ENCODE measurements at places on chromosomes 13 and 19. TPM values are rescaled to one million over a fixed set of nuclear protein-coding genes. Genes with fewer than 3 reads are reported as not detected.

The CPT1C gene
- 11.8 TPM for total RNA-seq

The CKAP2 gene
- 6.1 TPM for total RNA-seq

The ATP8B3 gene
- total RNA-seq: 2.0 TPM

The LRRC8E gene
- total RNA-seq: not detected

The CYSLTR2 gene
- total RNA-seq: 0.86 TPM

The LIM2 gene
- not detected for total RNA-seq

The ZFP82 gene
- total RNA-seq: 6.3 TPM

The PROZ gene
- total RNA-seq: not detected

The BORA gene
- 2.2 TPM for total RNA-seq

The TMEM221 gene
- 0.46 TPM for total RNA-seq

DNA sequence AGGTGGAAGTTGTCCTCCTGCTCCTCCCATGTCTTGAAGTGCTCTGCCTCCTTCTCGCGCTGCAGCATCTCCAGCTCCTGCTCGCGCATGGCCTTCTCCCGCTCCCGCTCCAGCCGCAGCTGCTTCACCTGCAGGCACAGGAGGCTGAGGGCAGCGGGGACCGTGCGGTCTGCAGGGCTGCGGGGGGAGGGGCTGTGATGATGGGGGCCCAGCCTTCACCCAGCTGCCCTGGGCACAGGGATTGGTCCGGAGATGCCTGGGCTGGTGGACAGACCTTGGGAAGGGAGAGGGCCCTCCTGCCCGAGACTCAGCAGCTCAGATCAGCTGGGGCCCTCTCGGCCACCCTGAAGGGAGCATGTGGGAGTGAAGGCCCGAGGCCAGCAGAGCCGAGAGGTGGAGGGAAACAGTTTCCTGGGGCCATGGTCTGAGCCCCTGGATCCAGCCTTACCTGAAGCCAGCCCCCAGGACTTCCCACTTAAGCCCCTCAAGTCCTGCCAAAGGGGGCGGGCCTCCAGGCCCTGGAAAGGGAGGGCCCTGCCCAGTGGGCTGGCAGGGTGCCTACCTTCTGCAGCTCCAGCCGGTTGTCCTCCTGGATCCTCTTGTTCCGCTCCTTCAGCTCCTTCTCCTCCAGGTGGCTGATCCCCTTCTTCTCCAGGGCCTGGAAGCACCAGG, 6.3 kb downstream of the CACTIN start:
- DNase-seq: peak; percentile 77

DNA sequence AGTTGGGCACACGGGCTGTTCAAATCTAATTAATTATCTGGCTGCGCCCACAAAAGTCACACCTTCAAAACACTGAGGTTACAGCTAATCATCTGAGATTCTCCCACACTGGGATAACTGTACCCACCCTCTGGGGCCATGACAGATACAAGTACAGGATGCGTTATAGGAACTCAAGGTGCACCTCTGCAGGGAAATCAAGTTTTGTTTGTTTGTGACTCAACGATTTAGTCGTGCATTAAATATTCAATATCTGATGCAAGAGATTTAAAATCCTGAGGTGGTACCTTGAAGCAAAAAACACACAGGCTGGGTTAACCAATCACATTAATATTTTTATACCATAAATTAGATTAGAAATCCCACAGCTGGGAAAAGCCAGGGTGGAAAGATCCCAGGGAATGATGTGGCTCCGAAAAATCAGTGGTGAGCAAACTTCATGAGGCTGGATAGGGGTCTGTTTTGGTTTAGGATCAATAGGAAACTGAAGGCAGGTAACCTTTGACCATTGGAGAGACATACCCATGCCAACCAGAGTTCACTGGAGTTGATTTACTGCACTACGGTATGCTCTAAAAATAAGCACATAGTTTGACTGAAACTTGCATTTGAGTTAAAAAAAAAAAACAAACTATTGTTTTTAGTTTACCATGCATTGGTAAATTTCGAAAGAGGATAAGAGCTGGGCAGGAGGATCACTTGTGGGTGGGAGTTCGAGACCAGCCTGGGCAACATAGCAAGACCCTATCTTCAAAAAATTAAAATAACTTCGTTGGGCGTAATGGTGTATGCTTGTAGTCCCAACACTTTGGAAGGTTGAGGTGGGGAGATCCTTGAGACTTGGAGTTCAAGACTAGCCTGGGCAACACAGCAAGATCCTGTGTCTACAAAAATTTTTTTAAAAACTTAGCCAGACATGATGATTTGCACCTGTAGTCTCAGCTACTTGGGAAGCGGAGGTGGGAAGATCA, 23.9 kb upstream of the CEBPG start:
- no peak for DNase-seq

DNA sequence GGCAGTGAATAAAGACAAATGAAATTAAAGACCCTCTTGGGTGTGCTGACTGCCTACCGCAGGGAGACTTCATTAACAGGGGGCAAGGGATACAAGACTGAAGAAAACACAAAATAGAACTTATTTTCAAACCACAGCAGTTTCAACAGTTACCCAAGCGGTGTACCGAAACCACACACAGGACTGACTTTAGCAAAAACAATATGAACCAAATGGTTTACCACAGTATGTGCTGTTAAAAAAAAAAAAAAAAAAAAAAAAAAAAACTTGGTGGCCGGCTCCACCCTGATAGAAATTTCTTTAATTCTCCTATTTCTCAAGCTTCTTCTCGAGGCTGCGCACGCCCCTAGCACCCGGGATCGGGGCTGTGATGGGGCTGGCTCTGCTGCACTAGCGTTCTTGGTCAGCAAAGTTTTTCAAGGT, 42.6 kb downstream of the KLF2 start:
- DNase-seq: no peak

DNA sequence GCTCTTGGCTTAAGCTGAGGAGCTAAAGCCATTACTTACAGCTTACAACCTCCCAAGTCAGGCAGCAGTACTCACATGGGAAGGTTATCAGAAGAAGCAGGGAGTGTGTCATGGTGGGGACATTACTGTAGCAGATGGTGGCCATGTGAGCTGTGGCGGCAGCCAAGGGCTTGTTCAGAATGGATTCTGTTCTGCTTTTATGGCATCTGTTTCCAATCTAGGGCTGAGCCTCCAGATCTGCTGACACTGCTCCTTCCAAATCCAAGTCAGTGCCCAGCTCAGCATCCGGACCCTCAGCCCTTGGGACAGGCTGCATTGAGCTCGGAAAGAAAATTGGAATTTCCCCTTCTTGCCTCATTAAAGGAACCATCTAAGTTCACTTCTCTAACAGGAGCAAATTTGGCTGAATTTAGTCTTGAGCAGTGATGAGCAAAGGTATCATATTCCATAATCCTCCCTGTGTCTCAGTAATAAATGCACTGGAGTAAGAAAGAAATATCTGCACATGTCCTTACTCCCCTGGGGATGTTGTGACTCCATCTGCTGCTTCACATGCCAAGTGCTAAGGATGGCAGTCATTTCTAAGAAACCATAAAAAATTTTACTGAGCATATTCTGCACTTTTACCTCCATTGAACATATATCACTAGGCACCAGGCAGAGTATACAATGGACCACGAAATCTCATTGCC, 73.9 kb downstream of the KCTD12 start:
- DNase-seq: peak; percentile 75

DNA sequence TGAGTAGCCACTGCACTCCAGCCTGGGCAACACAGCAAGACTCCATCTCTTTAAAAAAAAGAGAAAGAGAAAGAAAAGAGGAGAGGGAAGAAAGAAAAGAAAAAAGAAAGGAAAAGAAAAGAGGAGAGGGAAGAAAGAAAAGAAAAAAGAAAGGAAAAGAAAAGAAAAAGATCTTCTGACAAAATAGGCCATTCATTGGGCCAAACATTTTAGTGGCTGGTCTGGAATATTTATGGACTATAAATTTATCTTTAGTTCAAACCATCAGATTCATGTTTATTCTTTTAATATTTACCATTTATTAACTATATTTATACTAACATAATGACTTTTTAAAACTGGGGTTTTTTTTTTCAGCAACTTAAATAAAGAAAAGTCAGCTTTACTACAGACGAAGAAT, 85.6 kb upstream of the KLF5 start:
- DNase-seq: no peak

DNA sequence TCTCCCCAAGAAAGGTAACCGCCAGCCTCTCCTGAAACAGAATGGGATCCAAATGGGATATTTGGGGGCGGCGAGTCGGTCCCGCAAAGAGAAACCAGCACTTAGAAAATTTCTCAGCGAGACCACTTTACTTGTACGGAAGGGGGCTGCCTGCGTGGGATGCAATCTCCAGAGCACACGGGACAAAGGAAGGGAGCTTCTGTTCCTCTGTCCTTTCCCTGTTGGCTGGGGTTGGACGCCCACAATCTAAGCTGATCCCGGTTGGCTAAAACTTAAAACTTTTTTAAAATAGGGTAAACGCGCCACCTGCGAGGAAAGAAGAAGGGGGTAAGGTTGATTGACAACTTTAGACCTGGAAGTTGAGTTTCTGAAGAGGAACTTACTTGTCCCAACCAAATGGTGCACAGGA, 826 bp upstream of the BSG start:
- DNase-seq: no peak

DNA sequence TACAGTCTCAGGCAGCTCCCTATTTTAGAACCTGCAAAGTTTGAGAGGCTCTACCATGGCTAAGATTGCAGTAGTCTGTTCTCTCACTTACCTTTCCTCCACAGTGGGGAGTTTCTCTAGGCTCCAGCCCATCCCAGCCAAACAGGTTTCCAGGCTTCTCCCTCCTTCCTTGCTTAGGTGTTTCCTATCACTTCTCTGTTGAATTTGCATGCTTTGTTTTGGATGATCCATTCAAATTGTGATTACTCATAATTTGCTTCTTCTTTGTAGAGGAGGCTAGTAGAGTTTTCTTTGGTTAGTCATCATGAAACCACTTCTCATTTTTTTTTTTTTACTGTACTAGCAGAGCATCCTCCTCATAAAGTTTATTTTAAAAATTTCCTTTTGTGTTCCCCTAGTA, 1242.2 kb upstream of the MIR17HG start:
- no peak for DNase-seq

- no peak for DNase-seq
These were observed 128.8 kb downstream of the STK24 start for GRCh38 chr13:98447881-98448641.

- no peak for DNase-seq
These were observed 2411.1 kb downstream of the PCDH9 start for GRCh38 chr13:64819081-64819480.

DNA sequence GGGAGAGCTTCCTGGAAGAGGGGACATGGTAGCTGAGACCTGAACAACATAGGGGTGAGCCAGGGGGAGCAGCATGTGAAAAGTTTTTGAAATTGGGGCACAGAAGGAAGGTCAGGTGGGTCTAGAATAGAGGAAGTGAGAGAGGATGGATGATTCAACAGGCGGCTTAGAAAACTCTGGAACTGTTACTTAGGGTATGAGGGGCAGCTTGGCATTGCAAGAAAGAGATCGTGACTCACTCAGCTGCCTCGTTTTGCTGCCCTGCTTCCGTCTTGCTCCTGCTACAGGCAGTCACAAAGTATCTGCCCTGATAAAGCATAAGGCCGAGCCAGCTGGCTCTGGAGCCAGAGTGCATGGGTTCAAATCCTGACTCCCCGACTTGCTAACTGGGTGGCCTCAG, 1.3 kb upstream of the CEACAM20 start:
- no peak for DNase-seq

DNA sequence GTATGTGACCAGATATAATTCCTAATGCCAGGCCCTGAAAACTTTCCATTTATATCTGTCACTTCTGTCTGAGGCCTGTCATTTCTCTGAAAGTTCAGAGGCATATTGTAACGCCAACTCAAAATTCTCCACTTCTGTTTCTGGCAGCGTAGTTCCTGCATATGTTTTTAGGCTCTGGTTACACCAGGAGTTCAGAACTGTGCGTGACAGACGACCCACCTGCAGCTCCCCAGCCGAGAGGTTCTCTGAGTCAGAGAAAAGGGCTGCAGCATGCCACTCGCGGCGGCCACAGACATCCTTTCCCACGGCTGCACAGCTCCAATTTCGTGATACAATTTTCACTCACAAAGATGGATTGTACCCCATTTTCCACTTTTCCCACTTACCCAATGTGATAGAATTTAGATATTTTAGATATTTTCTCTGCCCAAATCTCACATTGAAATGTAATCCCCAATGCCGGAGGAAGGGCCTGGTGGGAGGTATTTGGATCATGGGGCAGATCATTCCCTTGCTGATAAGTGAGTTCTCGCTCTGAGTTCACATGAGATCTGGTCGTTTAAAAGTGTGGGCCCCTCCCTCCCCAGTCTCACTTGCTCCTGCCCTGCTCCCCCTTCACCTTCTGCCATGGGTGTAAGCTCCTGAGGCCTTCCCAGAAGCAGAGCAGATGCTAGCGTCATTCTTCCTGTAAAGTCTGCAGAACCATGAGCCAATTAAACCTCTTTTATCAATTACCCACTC, 308.1 kb downstream of the LIG4 start:
- DNase-seq: no peak

DNA sequence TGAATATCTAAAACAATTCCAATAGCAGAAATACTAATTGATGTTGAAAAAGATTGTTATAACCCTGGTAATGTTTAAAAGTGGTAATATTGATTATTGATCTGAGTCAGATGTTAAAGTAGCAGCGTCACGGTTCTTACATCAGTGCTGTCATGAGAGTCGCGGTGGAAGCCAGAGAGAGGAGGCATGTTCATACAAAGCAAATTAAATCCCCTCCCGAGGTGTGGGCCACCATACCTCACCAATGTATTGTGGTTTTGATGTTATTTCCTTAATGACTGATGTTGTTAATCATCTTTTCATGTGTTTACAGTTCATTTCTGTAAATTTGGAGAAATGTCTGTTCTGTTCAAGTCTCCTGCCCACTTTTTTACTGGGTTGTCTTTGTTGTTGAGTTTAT, 11.2 kb downstream of the ZNF317 start:
- no peak for DNase-seq

DNA sequence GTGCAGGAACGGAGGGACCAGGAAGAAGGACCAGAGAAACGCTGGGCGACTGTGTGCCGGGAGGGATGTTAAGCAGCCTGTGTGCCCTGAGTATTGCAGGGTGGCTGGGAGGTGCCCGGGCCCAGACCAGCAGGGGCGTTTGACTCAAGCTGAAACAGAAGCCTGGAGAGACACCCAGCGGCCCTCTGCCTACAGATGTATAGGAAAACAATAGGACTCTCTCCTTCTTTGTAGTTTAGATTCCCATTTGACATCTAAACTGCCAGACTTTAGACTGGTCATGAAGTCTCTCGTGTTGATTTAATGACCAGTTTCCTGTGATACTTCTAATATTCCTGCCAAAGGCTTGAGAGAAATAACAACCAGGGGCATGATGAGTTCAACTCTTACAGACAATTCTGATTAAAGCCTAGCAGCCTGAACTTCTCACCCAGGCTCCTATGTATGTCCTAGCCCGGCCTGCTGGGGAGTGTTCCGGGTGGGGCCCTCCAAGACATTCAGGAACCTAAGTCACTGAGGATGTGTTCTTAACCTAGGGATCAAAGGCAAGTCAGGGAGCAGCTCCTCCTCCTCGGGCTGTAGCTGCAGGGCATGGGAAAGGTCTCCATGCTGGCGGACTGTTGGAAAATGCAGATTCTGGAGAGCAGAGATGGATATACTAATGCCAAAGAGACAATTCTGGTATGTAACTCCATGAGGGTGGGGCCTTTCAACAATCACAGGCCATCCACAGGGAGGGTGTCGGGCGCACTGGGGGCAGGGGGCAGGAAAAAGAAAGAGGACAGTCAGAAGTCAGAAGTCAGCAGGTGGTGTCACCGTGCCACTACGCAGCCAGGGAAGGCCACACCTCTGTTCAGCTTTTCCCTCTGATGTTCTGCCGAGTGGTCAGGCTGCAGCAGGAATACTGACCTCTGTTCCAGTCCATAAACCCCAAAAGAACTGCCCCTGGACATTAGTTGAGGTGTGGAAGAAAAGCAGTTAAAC, 131.8 kb downstream of the STARD13 start:
- DNase-seq: peak; percentile 85

GRCh38 chr13:56893843-56894242, 246.9 kb upstream of the PRR20A start:
- DNase-seq: no peak

- peak; percentile 93 for DNase-seq
These were observed 643 bp downstream of the SLC7A1 start for GRCh38 chr13:29594710-29595379.
